ENCODE measurements at places on chromosomes 6 and 20.

DNA sequence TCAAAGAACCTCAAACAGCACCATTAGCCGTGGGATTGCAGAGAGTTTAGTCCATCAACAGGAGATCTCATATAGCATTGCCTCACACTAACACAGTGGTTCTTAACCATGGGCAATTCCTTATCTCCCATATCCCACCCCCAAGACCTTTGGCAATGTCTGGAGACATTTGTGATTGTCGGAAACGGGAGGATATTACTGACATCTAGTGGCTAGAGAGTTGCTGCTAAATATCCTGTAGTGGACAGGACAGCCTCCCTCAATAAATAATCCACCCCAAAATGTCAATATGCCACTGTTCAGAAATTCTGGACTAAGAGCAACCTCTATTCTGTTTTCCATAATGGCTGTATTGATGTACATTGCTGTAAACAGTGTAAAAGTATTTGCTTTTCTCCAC is 210.1 kb upstream of the CCN2 start:
- no peak for DNase-seq

GRCh38 chr6:24888715-24889370 is 46.9 kb downstream of the RIPOR2 start:
- DNase-seq, result no peak

DNA sequence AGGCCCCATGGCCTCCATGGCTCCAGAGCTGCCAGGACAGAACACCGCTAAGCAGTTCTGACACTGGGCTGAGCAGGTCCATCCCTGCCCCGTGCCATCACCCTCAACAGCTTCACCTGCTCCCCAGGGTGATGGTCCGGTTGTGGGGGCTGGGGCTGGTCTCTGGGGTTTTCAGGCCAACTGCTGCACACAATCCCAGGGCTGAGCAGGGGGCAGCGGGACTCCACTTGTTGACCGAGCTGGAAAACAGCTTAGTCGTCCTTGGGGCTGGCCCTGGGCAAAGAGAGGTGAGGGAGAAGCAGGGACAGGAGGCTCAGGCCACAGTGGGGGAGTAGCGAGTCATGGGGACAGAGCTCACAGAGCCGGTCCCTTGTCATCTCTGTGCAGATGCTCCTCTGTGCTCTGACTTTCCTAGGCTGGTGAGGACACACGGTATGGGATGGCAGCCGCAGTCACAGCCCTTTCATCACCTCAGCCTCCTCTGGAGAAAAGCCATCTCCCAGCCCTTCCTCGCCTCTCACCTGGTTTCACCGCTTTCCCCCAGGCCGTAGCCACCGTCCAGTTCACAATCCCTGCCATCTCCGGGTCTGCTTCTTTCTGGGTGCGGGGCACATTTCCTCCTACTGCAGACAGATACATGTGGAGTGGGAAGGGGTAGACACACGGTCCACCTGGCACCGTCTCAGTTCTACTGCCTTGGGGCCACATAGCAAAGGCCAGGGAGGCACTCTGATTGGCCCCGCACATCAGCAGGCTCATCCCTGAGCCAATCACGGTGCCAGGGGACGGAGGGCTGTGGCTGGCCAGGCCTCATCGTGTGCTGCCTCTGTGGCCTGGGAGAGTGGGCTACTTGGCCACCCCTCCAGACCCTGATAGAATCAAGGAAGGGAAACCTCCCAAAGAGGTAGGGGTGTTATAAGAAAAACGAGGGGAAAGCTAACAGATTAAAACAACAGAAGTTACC is 19.1 kb downstream of the MDFI start:
- DNase-seq, result no peak

DNA sequence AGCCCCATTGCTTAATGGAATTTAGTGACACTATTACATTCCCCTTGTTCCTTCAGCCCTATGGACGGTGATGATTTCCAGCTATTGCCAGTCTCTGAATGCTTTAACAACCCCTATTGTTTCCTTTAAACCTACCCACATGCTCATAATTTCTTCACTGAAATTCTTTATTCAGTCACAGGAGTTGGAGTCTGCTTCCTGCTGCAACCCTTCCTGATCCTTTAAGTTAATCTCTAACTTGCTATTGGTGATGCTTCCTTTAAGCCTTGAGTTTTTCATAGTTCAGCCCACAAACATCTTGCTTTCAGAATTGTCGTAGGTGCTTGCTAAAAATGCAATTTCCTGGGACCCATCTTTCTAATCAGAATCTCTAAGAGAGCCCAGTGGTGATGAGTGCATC is 66.3 kb upstream of the TNFAIP3 start:
- DNase-seq, result no peak

- DNase-seq, result no peak
These were observed 185.7 kb upstream of the MARCKS start for GRCh38 chr6:113671421-113671820.

- no peak for DNase-seq
These were observed 117.9 kb downstream of the GMDS start for GRCh38 chr6:2127484-2127911.

- DNase-seq, result no peak
These were observed 17.1 kb upstream of the ARMC2 start for GRCh38 chr6:108831104-108831503.

GRCh38 chr6:2634139-2634964 is 116.4 kb downstream of the MYLK4 start:
- peak; percentile 58 for DNase-seq

DNA sequence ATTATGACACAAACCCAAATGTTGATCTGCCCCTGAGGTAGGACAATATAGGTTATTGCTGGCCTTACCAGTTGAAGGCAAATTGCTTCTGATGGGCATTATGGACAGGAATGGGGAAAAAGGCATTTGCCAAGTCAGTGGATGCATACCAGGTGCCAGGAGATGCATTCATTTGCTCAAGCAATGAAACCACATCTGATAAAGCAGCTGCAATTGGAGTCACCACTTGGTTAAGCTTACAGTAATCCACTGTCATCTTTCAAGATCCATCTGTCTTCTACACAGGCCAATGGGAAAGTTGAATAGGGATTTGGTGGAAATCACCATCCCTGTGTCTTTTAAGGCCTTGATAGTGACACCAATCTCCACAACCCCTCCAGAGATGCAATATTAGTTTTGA is 648.6 kb downstream of the COL12A1 start:
- DNase-seq, result no peak

DNA sequence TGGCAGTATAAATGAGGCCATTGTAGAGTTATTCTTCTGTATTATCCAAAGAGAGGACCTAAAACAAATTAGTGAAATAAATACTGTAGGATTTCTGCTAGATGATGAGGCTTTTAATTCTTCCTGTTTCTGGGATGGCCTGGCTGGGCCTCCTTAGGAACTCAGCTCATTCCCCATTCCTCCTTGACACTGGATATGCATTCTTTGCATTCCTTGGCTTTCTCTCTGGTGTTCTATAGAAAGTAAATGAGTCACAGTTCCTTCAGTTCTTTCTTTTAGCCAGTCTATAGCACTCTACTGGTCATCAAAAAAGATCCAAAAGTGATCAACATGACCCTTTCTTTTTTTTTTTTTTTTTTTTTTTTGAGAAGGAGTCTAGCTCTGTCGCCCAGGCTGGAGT is 8.6 kb downstream of the OR10C1 start:
- DNase-seq, result no peak

DNA sequence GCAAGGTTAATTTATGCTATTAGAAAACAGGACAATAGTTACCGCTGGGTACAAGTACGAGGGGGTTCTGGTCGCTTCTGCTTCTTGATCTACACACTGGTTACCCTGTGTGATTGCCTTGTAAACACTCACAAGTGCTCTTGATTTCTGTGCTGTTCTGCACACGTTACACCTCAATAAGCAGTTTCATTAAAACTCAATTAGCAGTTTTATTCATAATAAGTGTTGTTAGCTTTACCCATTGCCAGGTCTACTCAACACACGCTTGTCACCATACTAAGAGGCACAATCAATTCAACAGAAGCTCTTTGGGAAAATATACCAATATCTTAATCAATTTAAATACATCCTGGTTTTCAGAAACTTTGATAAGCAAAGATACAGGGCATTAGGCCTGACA is 20.4 kb downstream of the BMP7 start:
- DNase-seq, result no peak

GRCh38 chr20:46083101-46083500 is 6.7 kb downstream of the NCOA5 start:
- no peak for DNase-seq

DNA sequence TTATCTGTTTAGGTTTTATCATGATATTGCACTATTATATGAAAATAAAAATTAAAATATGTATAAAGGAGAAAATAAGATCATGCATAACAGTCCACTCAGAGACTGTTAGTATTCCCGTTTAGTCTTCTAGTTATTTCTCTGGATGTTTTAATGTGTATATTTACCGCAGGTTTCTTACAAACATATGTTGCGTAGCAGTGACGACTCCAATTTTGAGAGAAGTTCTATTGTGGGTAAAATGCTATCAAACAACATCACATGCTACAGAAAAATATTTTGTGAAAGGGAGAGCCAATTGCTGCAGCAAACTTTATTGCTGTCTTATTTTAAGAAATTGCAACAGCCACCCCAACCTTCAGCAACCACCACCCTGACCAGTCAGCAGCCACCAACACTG is 72.4 kb upstream of the NXT1 start:
- no peak for DNase-seq

DNA sequence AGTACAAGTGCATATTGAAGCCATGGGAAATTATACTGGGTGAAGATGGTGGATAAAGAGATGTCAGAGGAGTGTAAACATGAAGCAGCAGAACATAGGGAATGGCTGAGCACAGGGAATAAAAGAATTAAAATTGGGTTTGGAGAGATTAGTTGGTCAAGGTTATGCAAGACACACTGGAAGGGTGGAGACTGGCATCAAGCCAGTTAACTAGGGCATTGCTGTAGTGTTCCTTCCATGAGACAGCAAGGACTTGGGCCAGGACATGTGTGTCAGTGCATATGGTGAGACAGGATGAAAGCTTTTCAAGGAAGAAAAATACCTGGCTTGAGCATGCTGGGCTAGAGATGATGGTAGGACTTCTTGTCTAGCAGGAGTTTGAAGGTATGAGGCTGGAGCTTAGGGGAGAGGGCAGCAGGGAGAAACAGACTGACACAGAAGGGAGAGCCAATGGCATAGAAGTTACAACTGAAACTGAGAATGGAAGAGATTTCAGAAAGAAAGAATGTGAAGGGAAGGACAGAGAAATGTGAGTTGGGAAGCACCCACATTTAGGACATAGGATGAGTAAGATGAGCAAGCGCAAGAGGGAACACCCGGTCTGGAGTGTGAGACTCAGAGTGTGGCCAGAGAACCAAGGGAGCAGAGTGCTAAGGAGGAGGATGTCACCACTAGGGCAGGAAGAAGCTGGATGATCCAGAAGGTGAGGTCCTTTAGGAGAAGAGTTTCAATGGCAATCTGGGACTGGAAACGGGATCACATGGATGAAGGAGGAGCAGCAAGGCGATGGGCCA is 14.5 kb upstream of the TMEM170B start:
- no peak for DNase-seq

DNA sequence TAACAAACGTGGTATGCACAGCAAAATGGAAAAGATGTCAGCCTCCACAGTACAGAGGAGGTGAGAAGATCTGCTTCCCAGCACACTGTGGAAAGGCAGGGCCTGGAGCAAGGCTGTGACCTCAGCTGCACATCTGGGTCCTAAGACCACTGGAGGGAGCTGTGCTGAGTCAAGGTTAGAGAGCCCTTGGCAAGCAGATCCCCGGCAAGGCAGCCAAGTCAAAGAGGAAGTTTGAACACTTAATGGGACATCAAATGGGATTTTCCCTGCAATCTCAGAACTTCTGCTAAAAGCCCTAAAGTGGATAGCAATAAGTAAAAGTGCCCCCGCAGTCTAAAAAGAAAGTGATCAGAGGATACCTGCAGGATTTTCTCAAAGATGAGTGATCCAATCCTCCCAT is 39.5 kb downstream of the UNC5CL start:
- no peak for DNase-seq

GRCh38 chr6:16511723-16512489 is 249.4 kb downstream of the ATXN1 start:
- DNase-seq, result no peak

DNA sequence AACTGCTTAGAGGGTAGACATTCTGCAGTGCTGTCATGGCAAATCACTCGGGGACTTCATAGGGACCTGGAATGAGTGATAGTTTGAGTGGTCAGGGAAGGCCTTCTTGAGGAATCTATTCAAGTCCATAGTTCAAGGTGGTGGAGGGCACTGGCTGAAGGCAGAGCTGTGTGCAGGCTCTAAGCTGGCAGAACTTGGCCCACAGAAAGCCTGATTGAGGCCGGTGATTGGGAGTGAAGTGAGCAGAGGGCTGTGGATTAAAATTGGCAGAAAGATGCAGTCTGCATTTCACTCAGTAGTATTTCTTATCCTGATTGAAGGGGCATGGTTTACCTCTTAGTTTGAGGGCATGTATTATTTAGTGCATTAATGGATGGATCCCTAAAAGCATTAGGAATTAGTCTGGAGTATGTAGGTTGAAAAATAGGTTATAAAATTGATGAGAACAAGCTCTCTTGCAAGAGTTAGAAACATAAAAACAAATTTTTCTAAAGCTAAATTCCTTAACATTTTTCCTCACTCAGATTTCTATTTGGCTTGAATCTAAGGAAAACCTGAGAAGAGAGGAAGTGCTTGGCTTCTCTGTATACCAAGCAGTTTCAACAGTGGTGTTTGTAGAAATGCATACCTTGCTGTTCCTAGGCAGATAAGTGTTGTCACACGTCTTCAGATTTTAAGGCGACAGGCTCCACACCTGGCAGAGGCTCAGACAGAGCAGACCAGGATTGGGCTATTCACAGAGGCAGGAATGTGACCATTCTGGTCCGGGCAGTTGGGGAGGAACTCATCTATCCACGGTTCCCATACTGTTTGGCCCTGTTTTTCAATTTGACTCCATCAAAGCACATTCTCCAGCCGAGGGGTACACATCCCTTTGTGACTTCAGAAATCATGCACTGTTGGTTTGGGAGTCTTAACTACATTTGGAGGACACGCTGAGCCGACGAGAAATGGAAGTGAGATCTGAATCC is 45.2 kb downstream of the UTRN start:
- no peak for DNase-seq

DNA sequence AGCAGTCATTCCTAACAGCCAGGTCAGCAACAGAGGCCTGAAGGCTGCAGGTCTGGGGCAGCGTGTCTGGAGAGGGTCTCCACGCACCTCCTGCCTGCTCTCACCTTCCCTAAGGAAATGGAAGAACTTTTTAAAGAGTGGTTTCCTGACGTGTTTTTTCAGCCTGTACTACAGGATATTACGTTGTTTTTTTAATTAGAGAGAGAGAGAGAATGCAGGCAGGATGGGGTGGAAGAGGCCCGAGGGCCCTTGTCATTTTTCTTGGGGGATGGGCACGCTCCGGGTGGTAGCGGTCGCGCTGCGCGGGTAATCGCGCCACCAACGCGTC is 2.1 kb downstream of the DLL1 start:
- no peak for DNase-seq

DNA sequence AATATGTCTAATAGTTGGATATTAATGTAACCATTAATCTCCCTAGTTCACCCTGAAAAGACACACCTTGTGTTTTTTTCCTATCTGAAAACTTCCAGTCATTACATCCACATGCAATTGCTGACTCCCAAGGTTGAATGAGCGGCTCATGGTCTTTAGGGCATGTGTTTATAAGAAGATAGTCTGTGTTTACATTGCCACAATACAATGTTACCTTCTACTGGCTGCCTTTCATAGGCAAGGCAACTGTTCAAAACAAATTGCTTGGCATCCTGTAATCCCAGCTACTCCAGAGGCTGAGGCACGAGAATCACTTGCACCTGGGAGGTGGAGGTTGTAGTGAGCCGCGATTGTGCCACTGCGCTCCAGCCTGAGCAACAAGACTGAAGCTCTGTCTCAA is 86.8 kb upstream of the SHLD1 start:
- no peak for DNase-seq

- no peak for DNase-seq
These were observed 20.0 kb upstream of the CDH22 start for GRCh38 chr20:46328200-46328882.

- no peak for DNase-seq
These were observed 29.7 kb downstream of the MC3R start for GRCh38 chr20:56278196-56278595.
